ENCODE measurements at places on chromosomes 12 and 14.
A peak's percentile ranks its signal among the peaks of the same experiment; 100 is the strongest.

DNA sequence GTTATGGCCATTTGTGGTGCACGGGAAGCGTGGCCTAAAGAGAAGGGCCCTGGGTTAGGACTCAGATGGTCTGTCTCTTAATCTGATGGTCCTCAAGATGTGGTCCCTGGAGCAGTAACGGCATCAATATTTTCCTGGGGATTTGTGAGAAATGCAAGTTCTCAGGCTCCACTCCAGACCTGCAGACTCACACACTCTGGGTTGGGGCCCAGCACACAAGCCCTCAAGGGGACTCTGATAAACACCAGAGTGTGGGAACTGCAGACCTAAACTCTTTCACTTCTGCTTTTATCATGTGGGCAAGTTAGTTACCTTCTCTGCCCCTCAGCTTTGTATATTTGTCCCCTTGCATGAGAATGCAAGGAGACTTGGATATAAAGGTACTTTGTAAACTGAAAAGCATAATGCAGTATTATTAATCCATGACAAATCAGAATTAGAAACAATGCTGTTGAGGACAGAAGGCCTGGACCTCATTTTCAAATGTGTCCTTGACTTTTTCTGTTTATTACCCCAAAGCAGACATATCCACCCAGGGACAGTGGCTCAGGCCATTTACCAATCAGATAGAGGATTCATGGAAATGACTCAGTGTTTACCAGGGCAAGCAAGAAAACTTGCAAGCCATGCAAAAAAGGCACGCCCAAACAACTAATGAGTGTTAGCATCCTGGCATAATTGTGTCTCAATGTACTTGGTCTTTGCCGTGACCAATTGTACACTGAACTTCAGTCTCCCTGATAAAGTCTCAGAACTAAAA is 157.0 kb downstream of the ASCL1 start:
- DNase-seq = no peak

- no peak for DNase-seq
Measured at GRCh38 chr12:43728698-43729097, 29.9 kb downstream of the PUS7L start.

DNA sequence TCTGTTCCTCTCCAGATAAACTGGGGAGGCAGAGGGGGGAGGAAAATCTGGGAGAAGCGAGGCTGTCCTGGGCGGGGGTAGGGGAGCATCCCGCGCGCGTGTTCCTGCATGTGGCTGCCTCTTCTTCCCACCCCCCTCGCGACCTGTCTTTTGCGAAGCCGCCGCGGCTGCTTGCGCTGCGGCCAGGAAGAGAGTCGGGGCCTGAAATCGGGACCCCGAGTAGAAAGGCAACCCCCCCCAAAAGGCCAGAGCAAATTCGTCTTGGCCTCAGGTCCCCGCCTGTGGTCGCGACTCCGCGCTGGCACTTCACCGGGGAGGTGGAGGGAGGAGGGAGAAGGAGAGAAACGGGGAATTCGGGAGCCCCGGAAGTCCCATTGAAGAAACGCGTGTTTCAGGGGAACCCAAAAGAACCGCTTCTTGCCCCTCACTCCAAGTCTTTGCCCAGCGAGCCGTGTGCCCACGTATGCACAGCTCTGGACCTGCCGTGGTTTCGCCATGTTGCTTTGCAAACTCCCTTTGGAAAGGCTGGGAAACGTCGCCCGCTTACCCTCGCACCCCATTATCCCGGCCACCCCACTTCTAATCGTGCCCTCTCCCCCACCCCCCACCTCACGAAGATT is 944 bp downstream of the CCND2 start:
- no peak for DNase-seq

DNA sequence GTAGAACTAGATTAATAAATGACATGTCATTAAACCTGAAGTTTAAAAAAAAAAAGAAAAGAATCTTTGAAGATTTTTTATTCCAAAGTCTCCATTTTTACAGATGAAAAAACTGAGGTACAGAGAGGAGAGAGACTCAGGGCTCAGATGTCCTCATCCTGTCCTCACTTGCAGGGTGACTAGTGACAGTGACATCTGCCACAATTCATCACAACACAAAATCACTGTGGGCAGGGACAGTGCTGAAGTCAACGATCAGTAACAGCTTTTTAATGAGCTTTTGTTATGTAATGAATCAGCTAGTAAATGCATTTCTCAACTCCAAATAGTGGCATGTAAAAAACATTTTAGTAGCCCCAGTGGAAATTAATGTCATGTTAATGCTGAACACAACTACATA is 138.5 kb downstream of the NTF3 start:
- no peak for DNase-seq

DNA sequence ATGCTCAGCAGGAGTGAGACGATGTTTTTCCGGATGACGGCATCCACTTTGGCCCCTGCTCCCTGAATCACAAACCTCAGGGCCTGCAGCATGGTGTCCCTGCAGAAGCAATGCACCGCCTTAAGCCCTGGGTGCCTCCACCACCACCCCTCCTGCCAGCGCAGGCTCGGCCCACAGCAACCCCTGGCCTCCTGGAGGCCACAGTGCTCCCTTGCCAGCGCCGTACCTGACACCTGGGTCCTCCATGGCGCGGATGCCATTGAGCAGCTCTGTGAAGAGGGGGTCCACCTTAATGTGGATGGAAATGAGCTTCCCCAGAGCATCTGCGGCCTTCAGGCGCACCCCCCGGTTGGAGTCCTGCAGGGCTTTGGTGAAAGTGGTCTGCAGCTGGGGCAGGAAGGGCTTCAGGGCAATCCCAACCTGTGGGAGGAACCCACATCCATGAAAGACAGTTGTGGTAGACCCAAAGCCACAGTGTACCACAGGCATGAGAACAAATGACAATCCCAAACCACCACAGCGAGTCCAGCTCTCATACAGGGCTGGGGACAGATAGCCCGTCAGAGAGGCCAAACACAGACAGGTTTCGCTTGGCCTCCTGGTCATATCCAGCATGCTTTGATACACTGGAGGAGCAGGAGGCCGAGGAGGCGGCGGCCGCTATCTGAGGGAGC is 17.9 kb upstream of the RAB35 start:
- no peak for DNase-seq

GRCh38 chr12:93073324-93073723 is 144.2 kb upstream of the EEA1 start:
- no peak for DNase-seq

DNA sequence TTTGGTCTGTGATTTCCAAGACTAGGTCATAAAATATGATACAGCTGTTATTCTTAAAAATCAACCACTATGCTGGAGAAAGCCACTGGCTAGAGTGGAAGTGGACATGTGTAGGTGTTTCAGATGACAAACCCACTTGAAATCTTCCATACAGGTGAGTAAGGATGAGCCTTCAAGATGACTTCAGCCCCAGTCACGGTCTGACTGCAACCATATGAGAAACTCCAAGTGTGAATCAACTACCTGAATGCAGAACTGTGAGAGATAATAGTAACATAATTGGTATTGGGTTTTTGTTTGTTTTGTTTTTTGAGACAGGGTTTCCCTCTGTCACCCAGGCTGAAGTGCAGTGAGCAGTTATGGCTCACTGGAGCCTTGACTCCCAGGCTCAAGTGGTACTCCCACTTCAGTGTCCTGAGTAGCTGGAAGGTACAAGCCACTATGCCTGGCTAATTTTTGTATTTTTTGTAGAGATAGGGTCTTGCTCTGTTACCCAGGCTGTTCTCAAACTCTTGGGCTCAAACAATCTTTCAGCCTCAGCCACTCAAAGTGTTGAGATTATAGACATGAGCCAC is 273.3 kb upstream of the LRIG3 start:
- DNase-seq = no peak

DNA sequence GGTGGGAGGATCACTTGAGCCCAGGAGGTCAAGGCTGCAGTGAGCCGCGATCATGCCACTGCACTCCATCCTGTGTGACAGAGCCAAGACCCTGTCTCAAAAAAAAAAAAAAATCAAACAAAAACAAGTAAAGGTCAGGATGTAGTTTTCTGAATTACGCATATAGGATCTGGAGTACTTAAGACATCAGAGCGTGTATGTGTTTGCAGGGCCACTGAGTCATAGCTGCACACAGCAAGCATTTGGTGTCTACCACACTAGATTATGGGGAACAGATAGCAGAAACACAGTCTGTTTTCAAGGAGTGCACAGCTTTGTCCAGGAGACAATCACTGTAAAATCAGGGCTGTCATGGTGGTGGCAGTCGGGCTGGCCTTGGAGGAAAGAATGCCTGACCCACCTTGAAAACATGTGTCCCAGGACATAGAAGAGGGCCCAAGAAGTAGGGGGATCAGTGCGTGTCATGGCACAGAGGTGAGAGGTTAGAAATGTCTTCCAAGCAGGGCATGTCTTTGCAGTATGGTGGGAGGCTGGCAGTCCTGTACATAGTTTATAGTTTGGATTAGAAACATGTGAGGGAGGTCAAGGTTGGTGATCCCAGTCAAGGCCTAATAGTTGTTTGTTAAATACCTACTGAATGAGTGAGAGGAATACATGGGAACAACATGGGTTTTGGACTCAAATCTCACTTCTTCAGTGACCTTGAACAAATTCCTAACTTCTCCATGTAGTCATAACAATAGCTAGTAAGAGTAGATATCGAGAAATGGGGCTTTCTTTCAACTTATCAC is 23.6 kb upstream of the C12orf71 start:
- DNase-seq = no peak

DNA sequence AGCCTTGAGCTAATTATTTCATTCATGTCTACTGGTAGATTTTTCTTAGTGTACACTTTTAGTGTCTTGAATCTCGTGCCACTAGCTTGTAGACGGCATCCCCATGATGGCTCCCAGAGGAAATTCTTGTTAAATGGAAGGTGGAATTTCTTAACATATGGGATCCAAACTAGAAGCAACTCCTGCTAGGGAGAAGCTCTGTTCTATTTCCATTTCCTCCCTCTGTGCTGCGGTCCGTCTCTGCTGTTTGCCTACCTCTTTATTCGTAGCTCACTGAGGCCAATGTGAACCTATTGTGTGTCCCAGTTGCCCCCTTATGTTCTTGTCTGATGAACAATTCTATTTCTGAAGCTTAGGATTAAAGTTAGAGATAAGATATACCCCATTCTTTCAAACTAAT is 588 bp downstream of the PIK3C2G start:
- no peak for DNase-seq

- DNase-seq = peak; percentile 6
Measured at GRCh38 chr14:74739293-74740030, 23.7 kb upstream of the YLPM1 start.

- DNase-seq = peak; percentile 14
Measured at GRCh38 chr14:95876761-95877538, at the start of gene TUNAR. Gene TUNAR (plus strand): TSS chr14:95876832.

GRCh38 chr12:60159761-60160160 is 563.9 kb downstream of the SLC16A7 start:
- no peak for DNase-seq

DNA sequence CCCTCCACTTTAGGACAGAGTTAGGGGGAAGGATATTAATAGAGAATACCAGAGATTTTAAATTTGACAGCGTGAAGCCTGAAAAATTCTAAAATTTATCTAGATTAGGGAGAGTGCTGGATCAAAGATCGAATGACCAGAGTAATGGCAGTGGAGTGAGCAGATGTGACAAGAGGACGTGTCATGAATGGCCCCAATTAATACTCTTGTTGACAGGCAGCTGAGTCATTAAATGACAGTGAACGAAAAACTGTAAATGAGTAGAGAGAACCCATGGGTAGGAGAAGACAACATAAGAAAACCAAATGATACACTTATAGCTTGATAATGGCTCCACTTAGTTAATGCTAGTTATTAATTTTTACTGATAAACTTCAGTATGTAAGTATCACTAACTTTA is 73.9 kb upstream of the PLEKHA5 start:
- no peak for DNase-seq

DNA sequence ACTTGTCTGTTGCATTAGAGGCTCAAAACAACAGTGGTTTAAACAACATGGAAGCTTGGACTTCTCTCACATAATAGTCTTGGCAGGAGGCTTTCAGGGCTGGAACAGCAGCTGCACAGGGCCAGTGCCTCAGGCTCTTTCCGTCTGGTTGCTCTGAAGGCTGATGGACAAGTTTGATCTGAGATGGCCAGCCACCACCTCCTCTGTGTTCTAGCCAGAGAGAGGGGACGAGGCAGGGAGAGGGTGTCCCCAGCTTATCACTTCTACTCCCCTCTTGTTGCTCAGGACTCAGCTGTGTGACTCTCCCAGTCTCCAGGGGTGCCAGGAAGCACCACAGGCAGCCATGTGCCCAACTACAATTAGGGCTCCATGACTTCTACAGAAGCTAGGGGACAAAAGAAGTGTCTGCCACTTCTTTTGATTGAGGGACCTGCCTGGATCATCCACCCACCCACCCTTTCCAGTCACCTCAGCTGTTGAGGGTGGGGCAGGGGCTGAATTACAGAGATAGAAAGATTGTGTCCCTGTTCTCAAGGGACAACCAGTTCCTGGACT is 46.6 kb downstream of the SMIM41 start:
- DNase-seq = no peak

- no peak for DNase-seq
Measured at GRCh38 chr12:473198-473597, 13.5 kb downstream of the B4GALNT3 start.

- no peak for DNase-seq
Measured at GRCh38 chr12:102956738-102957327, 641 bp upstream of the ASCL1 start.

- peak; percentile 59 for DNase-seq
Measured at GRCh38 chr14:72503696-72504368, 390.1 kb downstream of the DPF3 start.
